ENCODE measurements at places on chromosomes 6 and 20. TPM values are rescaled to one million over a fixed set of nuclear protein-coding genes. Genes with fewer than 3 reads are reported as not detected.

- no peak for DNase-seq
- peaks cover 47% of the 10 kb centered on the region for H3K36me3 ChIP-seq
- H3K4me1 ChIP-seq, result no peaks in the 10 kb centered on the region
- H3K27ac ChIP-seq, result no peak overlapping the region
- no peaks in the 10 kb centered on the region for H3K27me3 ChIP-seq
These were observed 88.4 kb downstream of the SCAF8 start for GRCh38 chr6:154821638-154822037.

The BPIFA1 gene
- 0.69 TPM for total RNA-seq

DNA sequence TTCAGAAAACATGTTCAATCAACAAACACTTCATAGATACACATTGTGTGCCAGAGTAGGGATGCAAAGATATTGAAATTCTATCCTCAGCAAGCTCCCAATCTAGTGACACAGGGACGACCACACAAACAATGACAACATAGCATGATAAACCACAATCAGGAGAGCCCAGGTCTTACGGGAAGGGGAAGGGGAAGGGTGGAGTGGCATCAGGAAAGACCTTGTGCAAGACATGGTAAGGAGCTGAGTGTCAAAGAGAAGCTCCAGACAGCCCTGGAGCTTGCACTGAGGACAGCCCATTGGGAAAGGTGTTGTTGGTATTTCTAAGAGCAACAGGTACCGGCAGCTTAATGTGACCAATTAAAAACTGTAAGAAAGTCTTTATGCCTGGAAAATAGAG, 103.6 kb downstream of the PDE7B start:
- H3K4me1 ChIP-seq, result no peaks in the 10 kb centered on the region
- no peaks in the 10 kb centered on the region for H3K36me3 ChIP-seq
- H3K27me3 ChIP-seq, result no peaks in the 10 kb centered on the region
- no peak overlapping the region for H3K4me3 ChIP-seq
- H3K27ac ChIP-seq, result no peak overlapping the region
- DNase-seq, result no peak

- no peak overlapping the region for H3K27ac ChIP-seq
- DNase-seq, result no peak
- H3K36me3 ChIP-seq, result peaks cover 2% of the 10 kb centered on the region
- H3K27me3 ChIP-seq, result no peaks in the 10 kb centered on the region
- no peak overlapping the region for H3K4me3 ChIP-seq
These were observed 2.5 kb upstream of the TMEM14C start for GRCh38 chr6:10720265-10720959.

The CCN2 gene
- total RNA-seq, result 75.5 TPM

GRCh38 chr6:163412801-163413344, 1.6 kb upstream of the QKI start:
- no peak for DNase-seq
- H3K4me3 ChIP-seq, result peak overlapping the region; percentile 92
- no peaks in the 10 kb centered on the region for H3K27me3 ChIP-seq
- H3K36me3 ChIP-seq, result no peaks in the 10 kb centered on the region
- peaks cover 18% of the 10 kb centered on the region for H3K4me1 ChIP-seq

DNA sequence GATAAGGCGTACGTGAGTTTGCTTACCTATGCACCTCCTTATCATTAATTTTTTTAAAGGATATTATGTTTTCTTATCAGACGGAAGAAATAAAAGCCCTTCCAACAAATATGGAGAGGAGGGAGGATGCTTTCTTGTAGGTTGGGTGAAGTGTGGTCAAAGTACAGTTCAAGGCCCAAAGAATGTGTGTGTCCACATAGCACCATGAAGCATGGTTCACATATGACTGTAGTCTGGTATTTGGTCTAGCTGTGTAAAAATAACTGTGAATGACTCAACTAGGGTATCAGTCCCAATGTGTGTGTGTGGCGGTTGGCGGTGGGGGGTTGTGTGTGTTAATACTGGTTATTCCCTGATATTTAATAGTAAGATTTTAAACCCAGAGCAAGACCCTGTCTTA, 212.7 kb downstream of the TMEM242 start:
- H3K4me1 ChIP-seq, result peaks cover 18% of the 10 kb centered on the region
- no peaks in the 10 kb centered on the region for H3K27me3 ChIP-seq
- no peak overlapping the region for H3K4me3 ChIP-seq
- peaks cover 21% of the 10 kb centered on the region for H3K36me3 ChIP-seq
- no peak for DNase-seq

DNA sequence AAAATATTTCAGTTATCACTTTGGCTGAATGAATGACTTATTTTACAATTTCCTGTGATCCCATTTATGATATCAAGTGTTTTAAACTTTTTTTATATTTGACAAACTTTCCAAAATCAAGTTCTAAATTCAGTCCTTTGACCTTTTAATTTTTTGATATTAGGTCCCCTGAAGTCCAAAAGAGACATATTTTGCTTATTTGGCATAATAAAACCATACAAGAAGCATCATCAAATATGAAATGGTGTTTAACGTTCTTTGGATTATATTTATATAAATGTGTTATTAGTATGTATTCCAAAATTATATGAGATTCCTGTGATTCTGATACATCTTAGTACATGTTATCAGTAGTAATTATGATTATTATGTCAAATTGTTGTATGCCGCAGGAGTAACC, 38.7 kb downstream of the ZNF133 start:
- no peak for DNase-seq
- no peak overlapping the region for H3K4me3 ChIP-seq
- peaks cover 12% of the 10 kb centered on the region for H3K4me1 ChIP-seq
- no peaks in the 10 kb centered on the region for H3K27me3 ChIP-seq
- H3K36me3 ChIP-seq, result peaks cover 5% of the 10 kb centered on the region

The SCRT2 gene
- total RNA-seq, result not detected

DNA sequence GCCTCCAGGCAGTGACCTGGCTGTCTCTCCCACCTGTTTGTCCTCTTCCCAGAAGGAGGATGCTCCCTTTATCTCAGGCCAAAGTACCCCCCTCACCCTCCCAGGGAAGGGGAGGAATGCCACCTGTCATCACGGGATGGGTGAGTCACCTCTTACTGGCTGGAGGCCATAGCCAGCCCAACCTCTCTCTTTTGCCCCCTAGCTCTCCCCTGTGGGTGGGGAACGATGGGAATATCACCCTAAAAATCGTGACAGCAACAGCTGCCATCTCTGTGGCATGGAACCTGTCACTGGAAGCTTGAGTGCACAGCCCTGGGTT, 137.5 kb upstream of the PTPN1 start:
- H3K27me3 ChIP-seq, result no peaks in the 10 kb centered on the region
- no peak for DNase-seq
- peaks cover 33% of the 10 kb centered on the region for H3K4me1 ChIP-seq
- H3K4me3 ChIP-seq, result no peak overlapping the region
- peak overlapping the region; percentile 6 for H3K27ac ChIP-seq

The SIRPB2 gene
- not detected for total RNA-seq

DNA sequence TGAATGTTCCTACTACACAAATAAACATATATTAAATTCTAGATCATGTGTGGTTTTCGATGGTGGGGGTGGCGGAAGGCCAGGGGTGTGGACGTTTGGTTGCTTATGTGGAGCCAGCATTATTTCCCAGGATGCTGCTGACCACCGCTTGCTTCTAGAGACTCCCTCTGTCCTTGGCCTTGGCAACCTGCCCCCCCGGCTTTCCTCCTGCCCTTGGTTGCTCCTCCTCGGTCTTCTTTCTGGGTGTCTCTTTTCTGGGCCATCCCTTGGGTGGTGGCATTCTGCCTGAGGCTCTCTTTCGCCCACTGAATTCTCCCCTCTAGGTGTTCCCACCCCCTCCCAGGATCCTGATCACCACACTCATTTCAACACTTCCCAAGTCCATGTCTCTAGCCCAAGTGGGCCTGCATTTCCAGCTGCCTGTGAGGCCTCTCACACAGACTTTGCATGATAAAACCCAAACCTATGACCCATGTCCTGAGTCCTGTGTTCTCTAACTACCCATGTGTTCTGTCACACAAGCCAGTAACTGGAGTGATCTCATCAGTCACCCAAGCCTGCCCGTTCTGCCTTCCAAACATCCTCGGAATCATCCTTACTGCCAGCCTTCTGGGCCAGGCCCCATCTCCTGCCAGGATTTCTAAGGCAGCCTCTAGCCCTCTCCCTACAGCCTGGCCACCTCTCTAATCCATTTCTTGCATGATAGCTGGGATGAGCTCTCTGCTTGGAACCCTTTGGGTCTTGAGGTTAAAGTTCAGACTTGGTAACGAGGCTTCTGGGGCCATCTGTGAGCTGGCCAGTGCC, 71.2 kb downstream of the CDS2 start:
- H3K36me3 ChIP-seq, result no peaks in the 10 kb centered on the region
- H3K27ac ChIP-seq, result no peak overlapping the region
- H3K4me1 ChIP-seq, result peaks cover 6% of the 10 kb centered on the region
- H3K4me3 ChIP-seq, result no peak overlapping the region

The SNAI1 gene
- total RNA-seq, result 30.8 TPM

DNA sequence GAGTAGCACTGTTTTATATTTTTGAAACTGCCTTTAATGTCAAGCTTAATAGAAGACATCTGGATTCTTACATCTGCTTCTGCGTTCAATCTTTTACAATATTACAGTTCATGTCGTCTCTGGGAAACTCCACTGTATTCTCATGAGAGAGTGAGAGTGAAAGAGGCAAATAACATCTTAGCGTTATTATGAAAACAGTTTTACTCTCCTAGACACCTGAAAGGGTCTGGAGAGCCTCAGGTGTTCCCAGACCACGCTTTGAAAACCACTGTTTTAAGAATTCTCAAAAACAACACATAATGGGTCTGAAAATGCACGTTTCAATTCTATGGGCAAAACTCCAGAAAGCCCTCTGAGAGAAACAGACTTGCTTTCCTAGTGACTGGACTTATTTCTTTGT, 63.3 kb downstream of the ARHGAP18 start:
- DNase-seq, result no peak
- no peak overlapping the region for H3K27ac ChIP-seq
- H3K4me1 ChIP-seq, result peaks cover 30% of the 10 kb centered on the region
- H3K4me3 ChIP-seq, result no peak overlapping the region
- H3K27me3 ChIP-seq, result no peaks in the 10 kb centered on the region

The TMEM217 gene
- total RNA-seq, result 1.1 TPM

DNA sequence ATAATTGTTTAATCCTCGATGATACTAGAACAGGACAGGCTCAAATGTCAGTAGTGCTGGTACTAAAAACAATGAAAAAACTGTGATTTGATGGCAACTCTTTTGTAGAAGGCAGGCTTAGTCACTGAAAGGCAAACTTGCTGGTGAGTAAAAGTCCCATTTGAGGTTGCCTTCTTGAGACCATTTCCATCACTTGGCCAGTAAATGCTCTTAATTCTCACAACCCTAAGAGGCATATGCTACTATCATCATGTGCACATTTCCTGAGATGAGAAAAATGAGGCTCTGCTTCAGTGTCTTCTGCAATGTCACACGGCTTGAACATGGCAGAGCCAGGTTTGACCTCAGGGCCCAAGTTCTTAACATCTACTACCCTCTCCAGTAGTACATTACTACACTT, 9.9 kb downstream of the AKIRIN2 start:
- no peaks in the 10 kb centered on the region for H3K27me3 ChIP-seq
- DNase-seq, result no peak
- no peaks in the 10 kb centered on the region for H3K36me3 ChIP-seq
- H3K4me1 ChIP-seq, result peaks cover 45% of the 10 kb centered on the region
- H3K27ac ChIP-seq, result no peak overlapping the region

The STMND1 gene
- total RNA-seq, result 0.43 TPM

DNA sequence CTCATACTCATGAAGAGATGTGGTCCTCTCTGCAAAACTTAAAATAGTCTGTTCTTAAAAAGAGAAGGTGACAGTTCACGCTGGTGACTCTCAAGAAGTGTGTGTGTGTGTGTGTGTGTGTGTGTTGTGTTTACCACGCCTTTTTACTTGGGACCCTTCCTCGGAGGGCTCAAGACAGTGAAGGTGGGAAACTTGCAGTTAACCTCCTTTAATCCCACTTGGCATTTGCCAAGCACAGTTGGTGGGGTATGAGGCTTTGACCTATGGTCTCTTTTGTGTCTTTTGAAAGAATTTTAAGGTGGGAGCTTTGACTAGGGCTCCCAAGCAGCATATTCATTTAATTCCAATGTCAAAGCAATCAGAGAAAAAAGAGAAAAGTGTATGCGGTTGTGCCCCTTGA, 395.8 kb downstream of the TFAP2B start:
- H3K36me3 ChIP-seq, result no peaks in the 10 kb centered on the region
- peaks cover 25% of the 10 kb centered on the region for H3K27me3 ChIP-seq
- DNase-seq, result no peak
- H3K4me3 ChIP-seq, result peak overlapping the region; percentile 75
- peaks cover 11% of the 10 kb centered on the region for H3K4me1 ChIP-seq

The VSX1 gene
- not detected for total RNA-seq

GRCh38 chr6:163923658-163924411, 509.3 kb downstream of the QKI start:
- no peaks in the 10 kb centered on the region for H3K4me1 ChIP-seq
- no peak overlapping the region for H3K4me3 ChIP-seq
- DNase-seq, result no peak
- no peaks in the 10 kb centered on the region for H3K27me3 ChIP-seq
- no peaks in the 10 kb centered on the region for H3K36me3 ChIP-seq
- no peak overlapping the region for H3K27ac ChIP-seq

GRCh38 chr20:6898928-6899327, 131.4 kb downstream of the BMP2 start:
- peaks cover 3% of the 10 kb centered on the region for H3K36me3 ChIP-seq
- no peak overlapping the region for H3K4me3 ChIP-seq
- no peak overlapping the region for H3K27ac ChIP-seq
- no peak for DNase-seq

DNA sequence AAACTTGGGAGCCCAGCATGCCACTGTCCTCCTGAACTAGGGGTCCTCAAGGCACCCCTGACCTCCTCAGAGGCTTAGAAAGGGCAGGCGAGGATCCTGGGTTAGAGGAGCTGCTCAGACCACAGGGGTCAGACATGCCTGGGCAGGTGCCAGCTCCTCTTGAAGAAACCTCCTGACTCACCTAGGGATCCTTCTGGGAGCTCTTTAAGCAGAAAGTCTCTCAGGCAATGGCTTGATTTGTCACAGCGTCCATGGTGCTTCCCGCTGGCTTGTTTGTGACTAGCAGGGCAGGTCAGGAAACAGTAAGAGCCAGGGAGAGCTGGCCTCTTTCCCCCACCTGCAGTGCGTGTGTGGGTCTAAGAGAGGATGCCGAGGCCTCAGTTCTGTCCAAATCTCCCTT, 174.5 kb upstream of the SNX9 start:
- H3K4me1 ChIP-seq, result peaks cover 12% of the 10 kb centered on the region
- H3K27ac ChIP-seq, result peak overlapping the region; percentile 7
- H3K36me3 ChIP-seq, result no peaks in the 10 kb centered on the region

DNA sequence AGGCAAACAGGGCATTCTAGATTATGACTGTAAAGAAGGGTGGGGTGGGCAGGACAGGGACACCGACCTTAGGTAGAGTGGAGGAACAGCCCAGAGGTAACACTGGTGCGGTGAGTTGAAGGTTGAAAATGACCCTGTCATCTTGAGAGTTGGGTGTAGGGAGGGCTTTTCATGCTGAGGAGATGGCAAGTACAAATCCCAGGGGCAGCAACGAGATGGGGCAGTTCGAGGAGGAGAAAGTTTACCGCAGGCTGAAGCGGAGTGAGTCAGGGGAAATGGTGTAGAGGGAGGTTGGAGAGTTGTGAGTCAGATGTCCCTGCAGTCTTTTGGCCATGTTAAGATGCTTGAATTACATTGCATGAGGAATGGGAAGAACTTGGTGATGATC, 101.1 kb downstream of the HIVEP1 start:
- H3K27ac ChIP-seq, result peak overlapping the region; percentile 26
- no peak overlapping the region for H3K4me3 ChIP-seq
- no peaks in the 10 kb centered on the region for H3K27me3 ChIP-seq
- peaks cover 8% of the 10 kb centered on the region for H3K4me1 ChIP-seq

The WFDC10B gene
- total RNA-seq, result not detected
